ENCODE measurements at places on chromosomes 2 and 18.

- DNase-seq, result no peak
Observed at GRCh38 chr2:19540739-19541525, 182.5 kb upstream of the OSR1 start.

DNA sequence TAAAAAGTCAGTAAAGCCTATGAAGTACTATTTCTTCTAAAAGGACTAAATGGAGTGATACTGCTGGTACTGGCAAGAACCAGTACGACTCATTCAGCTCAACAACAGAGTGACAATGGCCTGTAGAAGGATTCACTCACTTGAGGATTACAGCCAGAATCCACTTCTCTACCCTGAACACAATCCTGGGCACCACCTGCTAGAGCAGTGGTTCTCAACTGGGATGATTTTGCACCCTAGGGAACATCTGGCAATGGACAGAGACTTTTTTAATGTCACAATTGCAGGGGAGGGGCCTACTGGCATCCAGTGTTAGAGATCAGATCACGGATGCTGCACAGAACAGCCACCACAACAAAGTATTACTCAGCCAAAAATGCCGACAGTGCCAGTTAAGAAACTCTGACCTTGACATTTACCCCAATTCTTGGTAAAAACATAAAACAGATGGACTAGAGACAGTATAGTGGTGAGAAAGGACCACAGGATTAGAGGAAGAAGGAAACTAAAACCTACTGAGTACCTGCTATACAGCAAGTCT, 5.0 kb downstream of the SPIRE1 start:
- no peak for DNase-seq

DNA sequence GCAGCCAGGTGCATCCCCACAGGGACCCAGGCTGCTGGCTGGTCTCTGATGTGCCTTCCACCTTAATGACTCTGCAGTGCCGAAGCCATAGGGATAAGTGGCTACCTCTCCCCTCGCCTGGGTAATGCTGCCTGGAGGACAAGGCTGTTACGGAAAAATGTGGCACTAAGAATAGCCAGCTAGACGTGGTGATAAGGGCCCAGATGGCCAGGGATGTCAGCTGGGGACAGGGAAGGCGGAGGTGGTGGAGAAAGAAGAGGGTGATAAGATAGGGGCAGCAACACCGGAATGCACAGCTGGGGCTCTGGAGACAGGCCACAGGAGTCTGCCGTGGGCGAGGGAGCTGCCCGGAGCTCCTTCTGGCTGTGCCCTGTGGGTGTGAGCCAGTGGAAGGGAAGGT, 170.6 kb downstream of the FHOD3 start:
- no peak for DNase-seq

DNA sequence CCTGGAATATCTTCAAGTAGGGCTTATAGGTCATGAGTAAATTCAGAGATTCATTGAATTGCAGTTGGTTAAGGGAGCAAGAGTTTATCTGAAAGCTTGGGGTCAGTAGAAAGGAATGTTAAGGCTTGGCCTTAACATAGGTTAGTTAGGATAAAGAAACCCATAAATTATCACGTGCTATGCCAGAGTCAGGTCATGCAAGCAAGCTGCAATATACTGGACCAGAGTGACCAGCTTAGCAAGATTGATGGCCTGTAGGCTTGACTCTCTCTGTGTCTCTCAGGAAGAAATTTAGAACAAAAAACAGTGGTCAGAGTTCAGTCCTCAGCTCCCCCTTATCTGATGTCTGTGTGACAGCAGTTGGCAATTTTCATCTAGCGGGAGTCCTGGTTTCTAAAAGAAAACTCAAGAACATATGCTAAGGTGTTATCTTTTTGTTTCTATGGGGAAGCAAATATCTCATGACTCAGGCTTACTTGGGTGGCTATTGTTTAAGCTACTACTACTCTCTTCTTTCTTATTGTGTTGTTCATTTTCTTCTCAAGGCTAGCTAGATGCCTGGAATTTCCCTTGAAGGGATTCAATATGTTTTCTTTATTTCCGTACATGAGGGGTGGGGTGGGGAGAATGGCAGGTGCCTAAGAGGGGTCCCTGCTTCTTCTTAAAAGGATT, 28.7 kb upstream of the MARCO start:
- no peak for DNase-seq

- no peak for DNase-seq
Observed at GRCh38 chr2:121736140-121736461, 574 bp downstream of the NIFK start.

Data from nephron progenitor cell (in vitro differentiated cells).